ENCODE measurements at places on chromosomes 1 and 21.
A peak's percentile ranks its signal among the peaks of the same experiment; 100 is the strongest.

DNA sequence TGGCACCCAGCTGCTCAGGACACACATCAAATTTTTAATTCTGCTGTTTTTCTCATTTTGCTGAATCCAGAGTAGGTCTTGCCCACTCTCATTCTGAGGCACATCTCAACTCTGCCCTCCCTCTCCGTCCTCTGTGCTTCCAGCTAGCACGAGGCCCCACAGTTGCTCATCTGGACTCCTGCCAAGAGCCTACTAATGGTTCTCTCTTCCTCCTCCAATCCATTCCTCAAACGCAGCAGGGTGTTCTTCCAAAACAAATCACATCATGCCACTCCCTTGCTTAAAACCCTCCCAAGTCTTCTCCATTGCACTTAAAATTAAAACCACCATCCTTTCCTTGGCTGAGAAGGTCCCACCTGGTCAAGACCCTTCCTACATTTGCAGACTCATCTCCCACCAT, 49.8 kb upstream of the SCAF4 start:
- peak; percentile 43 for DNase-seq

DNA sequence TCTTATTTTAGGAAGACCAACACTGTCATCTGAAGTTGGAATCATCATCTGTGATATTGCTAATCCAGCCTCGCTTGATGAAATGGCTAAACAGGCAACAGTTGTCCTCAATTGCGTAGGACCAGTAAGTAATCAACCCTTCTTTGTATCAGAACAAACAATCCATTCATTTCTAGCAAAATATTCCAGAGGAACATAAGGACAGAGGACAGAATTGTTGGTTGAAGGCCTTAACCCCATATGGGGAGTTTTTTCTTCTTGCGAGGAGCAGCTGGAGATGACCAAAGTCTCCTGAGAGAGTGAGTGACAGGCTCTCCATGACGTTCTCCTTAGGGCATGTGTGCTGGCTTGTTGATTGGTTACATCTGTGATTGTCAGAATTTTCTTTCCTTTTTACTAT, 2.7 kb downstream of the SCCPDH start:
- DNase-seq, result no peak

DNA sequence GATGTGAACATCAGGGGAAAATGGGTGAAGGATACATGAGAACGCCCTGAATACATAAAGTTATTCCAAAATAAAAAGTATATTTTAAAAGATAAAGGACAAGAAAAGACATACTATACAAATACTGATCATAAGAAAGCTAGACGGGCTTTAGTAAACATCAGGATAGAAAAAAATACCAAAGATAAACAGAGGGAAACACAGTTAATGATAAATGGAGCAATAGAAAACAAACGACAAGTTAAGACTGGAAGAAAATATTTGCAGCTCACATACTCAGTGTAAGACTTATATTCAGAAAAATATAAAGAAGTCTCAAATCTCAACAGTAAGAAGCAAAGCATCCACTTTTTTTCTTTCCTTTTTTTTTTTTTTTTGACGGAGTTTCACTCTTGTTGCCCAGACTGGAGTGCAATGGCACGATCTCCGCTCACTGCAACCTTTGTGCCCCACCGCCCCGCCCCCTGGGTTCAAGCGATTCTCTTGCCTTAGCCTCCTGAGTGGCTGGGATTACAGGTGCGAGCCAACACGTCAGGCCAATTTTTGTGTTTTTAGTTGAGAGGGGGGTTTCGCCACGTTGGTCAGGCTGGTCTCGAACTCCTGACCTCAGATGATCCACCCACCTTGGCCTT, 94.8 kb downstream of the OMA1 start:
- no peak for DNase-seq

- peak; percentile 64 for DNase-seq
Observed at GRCh38 chr1:87335175-87335884, 6.7 kb downstream of the LMO4 start.

DNA sequence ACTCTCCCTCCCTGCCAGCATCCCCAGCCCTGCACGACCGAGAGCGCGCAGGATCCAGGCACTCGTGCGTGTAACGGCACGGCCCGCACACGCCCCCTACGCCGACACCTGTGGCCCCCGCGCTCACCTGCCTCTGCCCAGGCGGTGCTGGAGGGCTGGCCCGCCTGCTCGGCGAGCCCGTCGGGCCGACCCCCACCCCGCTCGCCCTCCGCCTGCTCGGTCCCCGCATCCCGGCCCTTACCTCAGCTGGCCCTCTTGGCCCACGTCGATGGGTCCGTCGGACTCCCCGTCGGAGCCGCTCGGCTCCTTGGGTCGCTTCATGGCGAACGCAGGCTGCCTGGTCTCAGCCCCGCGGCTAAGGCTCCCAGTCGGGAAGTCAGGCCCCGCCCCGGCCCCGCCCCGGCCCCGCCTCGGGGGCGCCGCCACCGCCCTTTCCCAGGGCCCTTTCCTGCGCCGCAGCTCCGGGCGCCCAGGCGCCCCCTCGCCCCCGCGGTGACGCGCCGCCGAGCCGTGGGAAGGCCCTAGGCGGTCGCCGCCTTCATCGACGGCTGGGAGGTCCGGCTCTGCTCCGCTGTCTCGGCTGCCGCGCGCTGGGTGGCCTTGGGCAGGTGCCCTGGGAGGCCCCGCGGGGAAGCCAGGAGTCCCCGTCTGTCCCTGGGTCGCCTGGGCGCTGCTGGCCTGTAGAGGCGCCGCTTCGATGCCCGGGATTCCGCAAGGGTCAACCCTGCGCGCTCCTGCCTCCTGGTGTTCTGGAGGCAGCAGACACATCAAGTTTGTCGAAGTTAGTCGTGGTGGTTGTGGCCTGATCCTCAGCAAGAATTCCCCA, at the start of gene HEYL:
Gene HEYL (minus strand): TSS at position 339 of the 826 bp plus-strand sequence. CDS start 18 bp downstream, at position 321.
- DNase-seq, result peak; percentile 94

Data from NCI-H2029 treated with DMSO at 0.1 percent for 48 hours (cell line).